ENCODE measurements at places on chromosomes 4 and X.

GRCh38 chrX:140949233-140949632 lies 53.2 kb upstream of the SPANXB1 start:
- DNase-seq, result no peak

- no peak for DNase-seq
Observed at GRCh38 chr4:182904211-182904761, 12.9 kb downstream of the DCTD start.

DNA sequence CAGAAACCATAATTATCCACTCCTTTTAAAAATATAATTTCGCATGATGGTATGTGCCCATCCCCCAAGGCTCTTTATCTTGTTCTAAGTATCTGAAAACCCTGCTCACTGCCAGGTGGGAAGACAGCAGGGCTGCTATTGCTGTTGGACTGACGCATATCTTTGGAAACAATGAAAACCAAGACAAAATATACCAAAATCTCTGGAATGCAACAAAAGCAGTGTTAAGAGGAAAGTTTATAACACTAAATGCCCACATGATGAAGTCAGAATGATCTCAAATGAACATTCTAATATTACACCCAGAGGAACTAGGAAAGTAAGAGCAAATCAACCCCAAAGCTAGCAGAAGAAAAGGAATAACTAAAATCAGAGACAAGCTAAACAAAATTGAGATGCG lies 162.0 kb downstream of the FAM47B start:
- DNase-seq, result no peak

DNA sequence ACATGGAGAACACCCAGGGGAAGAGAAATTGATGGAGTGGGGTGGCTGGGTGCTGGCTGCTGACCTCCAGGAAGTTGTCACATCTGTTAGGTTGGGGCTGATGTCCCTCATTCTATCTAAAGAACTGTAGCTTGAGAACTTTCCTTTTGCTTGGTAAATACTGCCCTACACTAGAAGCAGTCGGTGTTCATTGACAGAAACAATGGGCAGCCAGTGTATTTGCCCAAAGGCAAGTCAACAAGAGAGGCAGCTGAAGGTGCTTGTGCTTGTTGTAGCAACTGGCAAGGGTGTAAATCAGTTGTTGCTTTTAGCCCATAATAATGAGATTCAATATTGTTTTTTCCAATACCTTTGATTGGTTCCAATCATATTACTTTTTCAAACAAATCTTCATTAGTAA lies 956 bp downstream of the TMEM154 start:
- DNase-seq, result no peak

GRCh38 chr4:183241322-183241640 lies 78.8 kb downstream of the CLDN22 start:
- DNase-seq, result no peak

- no peak for DNase-seq
Observed at GRCh38 chr4:48578132-48578968, 88.3 kb downstream of the ZAR1 start.

DNA sequence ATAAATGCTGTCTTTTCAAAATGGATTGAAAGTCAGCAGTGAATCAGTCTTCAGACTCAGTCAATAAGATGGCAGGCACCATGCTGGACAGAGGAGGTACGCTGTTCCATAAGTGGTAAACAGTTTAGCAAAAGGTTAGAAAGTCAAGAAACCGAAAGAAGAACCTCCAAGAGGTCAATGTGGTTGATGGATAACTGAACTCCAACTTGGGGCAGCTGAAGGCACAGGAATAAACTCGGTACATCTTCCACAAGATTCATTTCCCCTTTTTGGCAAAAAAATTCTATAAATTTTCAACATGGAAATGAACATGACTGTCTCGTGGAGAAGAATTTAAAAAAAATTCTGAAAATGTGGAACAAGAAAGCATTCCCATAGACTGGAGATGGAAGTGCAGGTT lies 18.4 kb upstream of the SEL1L3 start:
- no peak for DNase-seq

GRCh38 chr4:143071351-143071750 lies 113.4 kb upstream of the USP38 start:
- DNase-seq, result no peak

- no peak for DNase-seq
Observed at GRCh38 chr4:85748654-85749053, 273.7 kb downstream of the ARHGAP24 start.

GRCh38 chr4:141575884-141576283 lies 60.5 kb upstream of the IL15 start:
- DNase-seq, result no peak

DNA sequence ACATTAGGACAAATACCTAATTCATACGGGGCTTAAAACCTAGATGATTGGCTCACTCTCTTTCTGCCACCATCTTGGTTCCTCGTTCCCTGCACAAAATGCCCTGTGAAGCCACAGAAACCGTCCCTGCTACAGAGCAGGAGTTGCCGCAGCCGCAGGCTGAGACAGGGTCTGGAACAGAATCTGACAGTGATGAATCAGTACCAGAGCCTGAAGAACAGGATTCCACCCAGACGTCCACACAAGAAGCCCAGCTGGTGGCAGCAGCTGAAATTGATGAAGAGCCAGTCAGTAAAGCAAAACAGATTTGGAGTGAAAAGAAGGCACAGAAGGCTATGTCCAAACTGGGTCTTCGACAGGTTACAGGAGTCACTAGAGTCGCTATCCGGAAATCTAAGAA lies 34.3 kb downstream of the TRIM61 start:
- DNase-seq, result no peak

- DNase-seq, result no peak
Observed at GRCh38 chrX:38142610-38143009, 78.1 kb downstream of the SRPX start.

DNA sequence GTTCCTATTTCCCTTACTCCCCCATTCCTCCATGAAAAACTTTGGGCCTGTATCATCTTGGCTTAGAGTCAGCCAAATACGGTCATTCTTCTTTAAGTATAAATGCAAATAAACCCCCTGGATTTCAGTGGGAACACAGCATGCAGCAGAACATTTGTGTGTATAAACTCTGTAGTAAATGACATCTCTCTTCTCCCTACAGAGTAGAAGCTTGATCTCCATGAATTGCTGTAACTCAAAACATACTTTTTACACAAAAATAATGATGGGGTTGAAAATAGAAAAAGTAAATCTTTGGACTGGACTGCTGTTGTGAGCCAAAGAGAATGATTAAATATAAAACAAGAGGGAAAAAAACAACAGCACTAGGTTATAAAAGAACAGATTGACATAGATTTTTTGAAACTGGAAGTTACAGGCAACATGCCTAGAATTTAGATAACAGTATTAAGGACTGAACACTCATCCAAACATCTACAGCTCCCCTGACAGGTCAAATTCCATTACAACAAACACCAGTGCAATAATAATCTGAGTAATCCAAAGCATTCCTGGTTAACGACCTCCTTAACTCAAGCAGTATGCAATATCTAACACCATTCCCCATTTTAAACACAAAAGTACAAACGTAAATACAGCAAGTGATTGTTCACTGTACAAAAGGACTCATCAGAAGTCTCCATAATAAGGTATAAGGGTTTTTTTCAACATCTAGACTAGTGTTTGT lies 30.7 kb downstream of the TSPAN5 start:
- no peak for DNase-seq

DNA sequence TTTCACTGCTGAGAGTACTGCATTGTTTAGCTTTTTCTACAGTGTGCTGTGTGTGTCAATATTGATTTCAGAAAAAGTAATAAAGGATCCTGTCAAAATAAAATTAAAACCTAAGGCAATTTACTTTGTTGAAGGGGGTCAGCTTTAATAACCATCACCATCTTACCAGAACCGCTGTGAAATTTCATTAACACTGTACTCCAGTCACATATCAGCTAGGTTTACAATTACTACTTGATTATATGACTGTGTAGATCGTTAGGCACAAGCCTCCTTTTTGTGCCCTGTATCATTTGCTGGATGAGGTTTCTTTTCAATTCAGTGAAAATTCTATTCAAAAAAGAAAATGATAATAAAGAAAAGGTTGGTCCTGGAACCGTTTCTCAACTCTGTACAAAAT lies 917.2 kb downstream of the CENPC start:
- no peak for DNase-seq

- no peak for DNase-seq
Observed at GRCh38 chr4:183154701-183155391, 55.8 kb downstream of the WWC2 start.

GRCh38 chr4:100982345-100982744 lies 365.0 kb downstream of the PPP3CA start:
- DNase-seq, result no peak

DNA sequence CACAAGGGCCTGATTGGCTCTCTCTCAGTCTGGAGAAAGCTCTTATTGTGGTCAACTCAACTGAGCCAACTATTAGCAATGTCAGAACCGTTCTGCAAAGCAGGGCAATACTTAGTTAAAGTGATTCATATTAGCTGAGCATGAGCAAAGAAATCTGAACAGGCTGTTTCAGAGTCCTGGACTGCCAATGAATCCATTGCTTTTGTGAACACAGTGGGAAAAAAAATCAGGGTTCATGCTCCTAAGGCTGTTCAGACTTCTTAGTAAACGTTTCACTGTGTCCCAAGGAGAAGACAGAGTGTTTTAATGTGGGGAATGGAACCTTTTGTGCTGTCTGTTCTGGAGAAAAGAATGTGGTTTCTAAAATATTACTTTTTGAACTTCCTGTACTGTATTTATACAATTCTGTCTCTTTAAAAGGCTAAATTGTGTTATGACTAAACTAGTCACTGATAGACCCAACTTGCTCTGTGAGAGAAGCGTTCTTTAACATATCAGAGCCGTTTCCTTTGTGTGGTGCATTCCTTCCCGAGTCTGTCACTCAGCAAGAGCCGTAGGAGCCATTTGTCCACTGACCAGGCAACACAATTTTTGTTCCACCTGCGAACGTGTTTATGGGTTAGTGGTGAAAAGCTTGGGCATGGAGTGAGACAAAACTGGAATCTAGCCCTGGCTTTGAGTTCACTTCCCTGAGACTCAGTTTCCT lies 366.1 kb downstream of the FBXO8 start:
- no peak for DNase-seq

- DNase-seq, result no peak
Observed at GRCh38 chr4:26000274-26000950, 86.4 kb downstream of the SMIM20 start.

DNA sequence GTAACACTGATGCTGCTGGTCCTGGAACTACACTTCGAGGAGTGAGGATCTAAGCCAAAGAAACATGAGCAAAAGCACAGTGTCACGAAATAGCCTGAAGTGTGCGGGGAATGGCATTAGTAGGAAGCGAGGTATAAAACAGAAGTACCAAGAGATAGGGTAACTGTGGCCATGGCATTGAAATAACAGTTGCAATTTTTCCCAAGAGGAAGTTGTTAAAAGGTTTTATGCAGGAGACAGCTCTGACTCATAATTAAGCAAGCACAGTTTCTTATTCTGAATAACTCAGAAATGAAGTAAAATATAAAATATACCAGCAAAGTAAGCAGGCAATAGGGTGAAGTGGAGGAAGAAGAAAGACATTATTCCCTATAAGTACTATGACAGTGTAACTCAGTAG lies 90.3 kb upstream of the TMEM150C start:
- no peak for DNase-seq

- no peak for DNase-seq
Observed at GRCh38 chrX:19743386-19743785, 144.0 kb downstream of the SH3KBP1 start.

DNA sequence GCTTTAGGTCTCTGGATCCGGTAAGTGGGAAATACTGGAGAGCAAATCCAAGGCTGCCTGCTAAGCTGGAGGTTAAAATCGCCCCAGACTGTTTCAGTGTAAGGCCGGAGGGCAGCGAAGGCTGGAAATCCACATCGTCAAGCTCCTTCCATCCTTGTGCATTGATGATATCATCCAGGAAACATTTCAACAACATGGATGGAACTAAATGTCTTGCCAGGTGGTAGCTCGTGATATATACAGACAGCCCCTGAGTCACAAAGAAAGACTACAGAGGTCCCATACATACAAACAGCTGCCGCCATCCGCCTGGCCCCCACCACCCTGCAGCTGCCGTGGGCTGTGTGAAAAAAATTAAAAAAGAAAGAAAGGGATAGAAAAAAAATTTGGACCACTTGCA lies 148.9 kb upstream of the RBPJ start:
- DNase-seq, result no peak

DNA sequence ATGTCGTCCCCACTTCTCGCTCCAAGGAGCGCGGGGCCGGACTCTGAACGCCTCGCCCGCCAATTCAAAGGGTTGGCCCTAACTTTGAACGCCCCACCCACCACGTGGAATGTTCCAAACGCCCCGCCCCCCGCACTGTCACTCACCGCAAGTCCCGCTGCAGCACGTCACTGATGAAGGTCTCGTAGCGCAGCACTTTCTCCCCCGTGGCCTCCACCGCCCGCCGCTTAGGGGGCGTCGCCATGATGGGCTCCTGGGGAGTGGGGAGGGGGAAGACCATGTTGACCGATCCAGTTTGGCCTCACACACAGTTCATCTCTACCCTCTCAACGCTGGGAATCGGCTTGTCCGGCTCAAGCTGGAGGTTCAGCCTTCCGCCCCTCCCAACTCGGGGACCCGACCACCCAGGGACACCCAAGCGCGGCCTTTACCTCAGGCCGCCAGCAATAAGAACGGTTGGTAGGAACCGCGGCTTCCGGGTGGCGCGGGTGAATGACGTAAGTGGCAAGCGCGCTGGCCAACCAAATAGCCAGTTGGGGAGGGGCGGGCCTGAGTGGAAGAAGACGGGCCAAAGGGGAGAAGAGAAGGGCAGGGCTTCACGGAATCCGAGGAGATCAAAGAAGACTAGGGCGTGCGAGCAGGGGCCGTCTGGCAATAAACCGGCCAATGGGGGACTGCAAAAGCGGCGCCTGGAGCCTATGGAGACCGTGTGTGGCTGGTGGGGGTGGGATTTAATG lies at the start of gene UXT:
Gene UXT, minus strand, starts transcription at position 497 of the 737 bp plus-strand sequence. Its CDS starts 253 bp downstream, at position 244.
- peak; percentile 92 for DNase-seq
